ENCODE measurements at places on chromosomes 11 and 22.

- no peak for DNase-seq
Observed at GRCh38 chr11:117251506-117251905, 19.0 kb downstream of the RNF214 start.

DNA sequence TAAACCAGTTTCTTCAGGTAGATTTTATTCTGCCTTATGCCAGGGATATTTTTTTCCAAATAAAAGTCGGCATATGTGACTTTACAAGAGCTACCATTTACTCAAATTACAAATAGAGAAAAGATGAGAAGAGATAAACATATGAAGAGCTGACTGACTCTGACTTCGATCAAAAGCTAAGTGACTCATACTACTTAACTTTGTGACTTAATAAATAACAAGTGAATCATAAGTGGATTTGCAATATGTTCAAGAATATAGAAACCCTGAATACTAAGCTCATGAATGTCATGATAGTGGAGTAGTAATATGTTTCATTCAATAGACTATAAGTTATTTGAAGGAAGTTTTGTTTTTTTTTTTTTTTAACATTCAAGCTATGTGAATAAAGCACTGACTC is 130.5 kb upstream of the ANO3 start:
- DNase-seq: no peak

GRCh38 chr22:25908755-25909154 is 166.8 kb downstream of the MYO18B start:
- no peak for DNase-seq

DNA sequence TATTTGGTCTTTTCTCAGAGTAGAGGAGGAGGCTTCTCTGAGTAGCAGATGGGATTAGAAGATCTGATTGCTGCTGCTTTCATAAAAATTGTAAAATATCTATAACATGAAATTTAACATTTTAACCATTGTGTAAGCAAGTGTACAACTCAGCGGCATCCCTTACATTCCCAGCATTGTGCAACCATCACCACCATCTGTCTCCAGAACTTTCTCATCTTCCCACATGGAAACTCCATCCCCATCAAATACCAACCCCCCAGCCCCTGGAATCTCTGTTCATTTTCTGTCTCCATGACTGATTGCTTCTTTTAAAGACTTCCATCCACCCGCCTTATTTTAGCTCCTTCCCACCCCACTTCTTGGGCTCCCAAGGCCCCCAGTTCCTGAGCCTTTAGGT is 32.3 kb downstream of the MRGPRD start:
- no peak for DNase-seq

- DNase-seq: no peak
Observed at GRCh38 chr11:3159296-3160190, 5.6 kb downstream of the OSBPL5 start.

DNA sequence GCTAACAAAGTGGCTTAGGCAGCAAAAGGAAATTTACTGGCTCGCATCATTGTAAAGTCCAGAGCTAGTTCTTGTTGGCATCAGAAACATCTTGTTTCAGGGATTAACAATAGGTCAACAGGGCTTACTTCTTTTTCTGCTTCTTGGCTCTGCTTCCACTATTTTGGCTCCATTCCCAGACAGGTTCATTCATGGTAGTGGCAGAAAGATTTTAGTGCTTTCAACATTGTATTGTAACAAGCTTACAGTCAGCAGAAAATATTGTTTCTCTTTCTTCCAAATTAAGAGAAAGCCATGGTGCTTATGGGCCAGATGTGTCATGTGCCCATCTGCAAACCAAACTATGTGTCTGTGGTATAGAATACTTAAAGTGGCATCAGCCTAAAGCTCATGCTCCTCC is 315.6 kb downstream of the RAB38 start:
- no peak for DNase-seq

- no peak for DNase-seq
Observed at GRCh38 chr22:24335496-24335895, 64.9 kb downstream of the SPECC1L start.

DNA sequence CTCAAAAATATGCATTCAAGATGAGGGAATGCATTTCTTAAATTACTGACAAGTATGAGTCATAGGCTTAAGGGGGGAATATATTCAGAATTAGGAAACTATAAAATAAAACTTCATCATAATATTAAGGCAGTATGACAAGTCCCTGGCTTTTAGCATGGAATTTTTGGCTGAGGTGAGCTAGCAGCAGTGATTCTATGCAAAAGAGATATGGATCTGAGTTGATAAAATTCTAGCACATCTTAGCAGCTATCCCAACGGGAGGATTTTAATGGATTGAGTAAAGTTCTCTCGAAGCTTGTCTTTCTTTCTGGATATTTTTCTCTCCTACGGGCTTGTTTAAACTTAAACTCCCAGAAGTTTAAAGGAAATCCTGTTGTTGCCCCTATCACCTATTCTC is 1.2 kb downstream of the OR51Q1 start:
- no peak for DNase-seq

DNA sequence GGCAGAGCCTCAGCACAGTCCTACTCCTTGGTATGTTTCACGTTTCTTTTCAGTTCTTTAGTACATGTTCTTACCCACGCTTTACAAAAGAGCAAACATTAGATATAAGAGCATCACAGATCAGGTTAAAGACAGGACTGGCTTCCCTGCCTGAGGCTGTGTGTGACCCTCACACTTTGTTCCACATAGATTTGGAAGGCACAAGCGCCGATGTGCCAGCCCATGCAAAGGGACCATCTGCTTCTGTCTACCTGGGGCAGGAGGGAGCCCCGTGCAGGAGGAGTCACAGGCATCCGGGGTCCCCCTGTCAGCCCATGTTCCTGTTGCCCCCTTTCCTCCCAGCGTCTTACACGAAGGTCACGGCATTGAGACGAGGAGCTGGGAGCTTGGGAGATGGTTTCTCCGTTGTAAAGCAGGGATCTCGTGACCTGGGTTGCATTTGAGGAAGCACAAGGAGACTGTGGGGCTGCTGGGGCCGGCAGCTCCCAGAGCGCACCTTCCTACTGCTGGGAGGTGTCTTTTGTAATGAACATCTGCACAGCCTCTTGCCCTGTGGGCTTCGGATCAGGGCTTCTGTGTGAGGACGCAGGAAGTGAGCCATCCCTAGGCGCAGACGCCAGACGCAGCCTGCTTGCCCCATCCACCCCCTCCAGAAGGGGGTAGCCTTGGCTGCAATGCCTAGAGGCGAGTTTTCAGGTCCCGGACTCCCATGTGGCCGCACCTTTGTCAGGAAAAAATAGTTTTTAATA is 72.6 kb downstream of the SCN3B start:
- no peak for DNase-seq

GRCh38 chr22:30881361-30882183 is 87.0 kb downstream of the MORC2 start:
- DNase-seq: no peak

- no peak for DNase-seq
Observed at GRCh38 chr22:24188705-24189248, 7.5 kb downstream of the SUSD2 start.

GRCh38 chr11:116331381-116331780 is 441.4 kb downstream of the BUD13 start:
- DNase-seq: no peak

GRCh38 chr11:42412590-42412989 is 899.2 kb upstream of the API5 start:
- no peak for DNase-seq

DNA sequence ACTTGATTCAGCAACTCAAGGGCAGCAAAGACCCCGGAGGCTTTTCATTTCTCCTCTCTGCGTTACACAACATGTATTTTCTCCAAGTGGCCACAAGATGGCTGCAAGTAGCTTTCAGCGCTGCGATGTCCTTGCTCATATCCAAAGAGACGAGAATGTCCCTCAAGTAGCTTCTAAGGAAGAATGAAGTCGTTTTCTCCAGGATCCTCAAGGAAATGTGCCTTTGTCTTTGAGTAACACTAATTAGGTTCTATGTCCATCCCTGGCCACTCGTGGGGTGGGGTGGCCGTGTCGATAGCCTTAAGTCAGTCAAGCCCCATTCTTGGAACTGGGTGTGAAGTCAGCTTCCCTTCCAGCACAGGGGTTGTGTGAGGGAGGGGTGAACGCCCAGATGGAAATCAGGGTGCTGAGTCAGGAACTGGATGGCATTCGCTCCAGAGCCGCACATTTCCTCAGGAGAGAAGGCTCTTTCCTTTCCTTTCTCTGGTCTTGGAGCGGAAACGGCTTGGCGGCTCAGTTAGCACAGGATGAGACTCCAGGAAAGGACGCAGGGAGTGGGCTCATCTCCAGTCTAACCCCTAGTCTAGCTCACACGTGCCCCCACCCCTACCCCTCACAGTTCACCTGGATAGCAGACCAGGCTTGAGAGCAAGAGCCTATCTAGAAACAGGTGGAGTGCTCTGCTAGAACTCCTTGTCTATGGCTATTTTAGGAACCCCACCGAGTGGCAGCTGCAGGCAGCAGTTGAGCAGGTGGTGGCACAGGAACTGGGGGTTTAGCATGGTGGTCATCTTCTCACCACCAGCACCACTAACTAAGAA is 44.3 kb downstream of the NNMT start:
- no peak for DNase-seq

DNA sequence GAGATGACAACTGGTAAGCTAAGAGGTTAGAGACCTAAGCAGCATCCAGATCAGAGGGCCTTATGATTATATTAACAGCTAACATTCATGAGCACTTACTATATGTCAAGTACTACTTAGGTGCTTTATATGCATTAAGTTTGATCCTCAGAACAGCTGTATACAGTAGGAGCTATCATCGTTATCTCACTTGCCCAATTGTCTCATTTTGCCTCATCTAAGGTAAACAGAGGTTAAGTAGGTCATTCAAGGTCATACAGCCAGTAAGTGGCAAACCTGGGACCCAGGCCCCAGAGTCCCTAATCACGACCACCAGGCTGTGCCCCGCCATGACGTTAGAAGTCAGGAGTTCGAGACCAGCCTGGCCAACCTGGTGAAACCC is 4.6 kb upstream of the POLR3H start:
- no peak for DNase-seq

DNA sequence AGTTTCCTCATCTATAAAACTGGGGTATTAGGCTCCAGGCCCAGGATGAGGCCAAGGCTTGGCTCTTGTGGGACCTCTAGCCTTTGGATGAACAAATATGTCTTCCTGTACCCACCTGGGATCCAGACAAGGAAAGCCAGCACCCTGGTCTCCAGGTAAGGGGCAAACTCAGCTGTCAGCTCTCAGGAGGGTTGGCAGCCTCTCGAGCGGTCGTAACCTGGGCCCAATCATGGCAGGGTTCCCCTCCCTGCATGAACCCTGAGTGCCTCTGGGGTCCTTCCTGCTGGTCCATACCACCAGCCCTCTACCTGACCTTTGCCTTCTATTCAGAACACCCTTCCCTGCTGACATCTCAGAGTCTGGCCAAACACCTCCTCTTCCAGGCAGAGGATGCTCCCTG is 19.6 kb downstream of the SLC22A12 start:
- no peak for DNase-seq

DNA sequence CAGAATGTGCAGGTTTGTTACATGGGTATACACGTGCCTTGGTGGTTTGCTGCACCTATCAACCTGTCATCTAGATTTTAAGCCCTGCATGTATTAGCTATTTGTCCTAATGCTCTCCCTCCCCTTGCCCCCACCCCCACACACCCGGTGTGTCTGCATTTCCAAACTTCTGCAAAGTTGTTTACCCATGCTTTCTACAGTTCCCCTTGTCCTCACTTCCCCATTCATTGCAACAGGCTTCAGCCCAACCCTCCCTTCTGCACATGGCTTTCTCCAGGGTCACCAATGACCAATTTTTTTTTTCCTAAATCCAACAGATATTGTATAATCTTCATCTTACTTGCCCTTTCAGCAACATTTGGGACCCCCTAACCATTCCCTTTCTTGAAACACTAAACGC is 32.0 kb upstream of the NUP50 start:
- DNase-seq: no peak

DNA sequence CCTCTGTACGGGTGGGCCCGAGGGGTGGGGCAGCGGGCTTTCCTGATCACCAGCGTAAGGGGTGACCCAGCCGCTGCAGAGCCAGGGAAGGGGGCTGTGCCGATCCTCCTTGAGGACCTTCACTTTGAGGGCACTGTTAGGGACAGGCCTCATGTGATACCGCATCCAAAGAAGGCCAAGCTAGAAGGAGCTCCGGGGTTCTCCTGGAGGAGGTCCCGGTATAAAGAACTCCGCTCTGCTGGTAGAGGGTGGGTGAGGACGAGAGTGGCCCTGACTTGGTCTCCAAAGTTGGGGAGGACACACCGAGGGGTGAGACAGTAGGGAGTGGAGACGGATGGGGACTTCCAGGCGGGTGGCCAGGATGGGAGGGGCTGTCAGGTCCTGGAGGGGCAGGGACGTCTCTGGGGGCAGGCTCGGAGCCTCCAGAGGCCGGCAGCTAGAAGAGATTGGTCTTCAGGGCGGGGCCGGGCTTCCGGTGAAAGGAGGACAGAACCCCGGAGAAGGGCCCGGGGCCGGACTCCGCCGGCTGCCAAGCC is 4.6 kb downstream of the PHOX2A start:
- no peak for DNase-seq

- DNase-seq: no peak
Observed at GRCh38 chr22:39545386-39546365, 13.1 kb upstream of the RPS19BP1 start.

DNA sequence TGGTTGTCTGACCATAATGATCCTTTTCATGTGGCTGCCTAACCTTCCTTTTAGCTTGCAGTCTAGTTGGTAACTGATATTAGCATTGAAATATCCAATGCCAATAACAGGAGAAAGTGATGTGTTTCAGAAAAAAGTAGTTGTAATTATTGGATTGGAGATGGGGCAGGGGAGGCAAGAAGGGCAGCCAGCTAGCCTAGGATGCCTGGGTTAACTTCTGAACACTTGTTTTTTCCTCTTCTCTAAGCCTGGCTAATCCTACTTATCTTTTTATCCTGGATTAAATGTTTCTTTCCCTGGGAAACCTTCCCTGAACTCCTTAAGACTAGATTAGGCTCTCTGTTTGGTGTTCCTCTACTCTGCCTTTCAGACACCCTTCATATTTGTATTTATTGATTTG is 380.2 kb downstream of the TMEM135 start:
- no peak for DNase-seq

- DNase-seq: no peak
Observed at GRCh38 chr11:132770829-132771530, 761.3 kb downstream of the OPCML start.

GRCh38 chr11:123197711-123198110 is 2.7 kb upstream of the CLMP start:
- DNase-seq: no peak

GRCh38 chr11:61140416-61140815 is 20.8 kb downstream of the VPS37C start:
- no peak for DNase-seq

All from cortex of kidney (tissue), 1 donor.